ENCODE measurements at places on chromosomes 5 and 9. TPM values are rescaled to one million over a fixed set of nuclear protein-coding genes. Genes with fewer than 3 reads are reported as not detected.

GAPT gene
- 0.82 TPM for polyA plus RNA-seq

FNIP1 gene
- 5.9 TPM for polyA plus RNA-seq

NEUROG1 gene
- not detected for polyA plus RNA-seq

RUSC2 gene
- polyA plus RNA-seq: 58.3 TPM

ORM1 gene
- 3.0 TPM for polyA plus RNA-seq

OSMR gene
- polyA plus RNA-seq: 36.4 TPM

PAEP gene
- polyA plus RNA-seq: not detected

PRRT1B gene
- not detected for polyA plus RNA-seq

PCDHGB6 gene
- polyA plus RNA-seq: 0.38 TPM

PLPP7 gene
- 11.1 TPM for polyA plus RNA-seq

PCDH12 gene
- polyA plus RNA-seq: 0.88 TPM

IER5L gene
- polyA plus RNA-seq: 8.8 TPM

TMEM232 gene
- 4.9 TPM for polyA plus RNA-seq

SPINK4 gene
- 129 TPM for polyA plus RNA-seq

STK32A gene
- 4.6 TPM for polyA plus RNA-seq

SEMA6A gene
- polyA plus RNA-seq: 6.3 TPM

S1PR3 gene
- polyA plus RNA-seq: 31.1 TPM

TNFSF8 gene
- 2.3 TPM for polyA plus RNA-seq

OR13F1 gene
- polyA plus RNA-seq: not detected

PCDHA11 gene
- polyA plus RNA-seq: not detected

IFNB1 gene
- not detected for polyA plus RNA-seq

SPDL1 gene
- 4.6 TPM for polyA plus RNA-seq

GZMA gene
- 13.4 TPM for polyA plus RNA-seq

PRUNE2 gene
- polyA plus RNA-seq: 92.9 TPM

LCNL1 gene
- not detected for polyA plus RNA-seq

ESM1 gene
- polyA plus RNA-seq: 0.59 TPM

ZNF883 gene
- polyA plus RNA-seq: 1.0 TPM

FBLL1 gene
- polyA plus RNA-seq: 0.25 TPM

TCERG1 gene
- polyA plus RNA-seq: 11.1 TPM

PGM5 gene
- 33.7 TPM for polyA plus RNA-seq

TMEM203 gene
- 27.5 TPM for polyA plus RNA-seq

KCNIP1 gene
- not detected for polyA plus RNA-seq

PCDHA6 gene
- not detected for polyA plus RNA-seq

BHMT2 gene
- 22.7 TPM for polyA plus RNA-seq

SPATA31E1 gene
- not detected for polyA plus RNA-seq

TAS2R1 gene
- not detected for polyA plus RNA-seq

ATP10B gene
- 0.88 TPM for polyA plus RNA-seq

SCGB3A2 gene
- polyA plus RNA-seq: 0.43 TPM
